ENCODE measurements at places on chromosomes 7 and 10. TPM values are rescaled to one million over a fixed set of nuclear protein-coding genes. Genes with fewer than 3 reads are reported as not detected.

GRCh38 chr10:64209561-64209960 lies 688.4 kb downstream of the REEP3 start:
- no peak overlapping the region for H3K27ac ChIP-seq
- no peaks in the 10 kb centered on the region for H3K4me1 ChIP-seq

Gene PTPRE
- 26.0 TPM for polyA plus RNA-seq

GRCh38 chr7:98993024-98993897 lies 114.9 kb downstream of the TRRAP start:
- DNase-seq = no peak
- peaks cover 61% of the 10 kb centered on the region for H3K36me3 ChIP-seq
- no peak overlapping the region for H3K27ac ChIP-seq
- H3K4me1 ChIP-seq = peaks cover 8% of the 10 kb centered on the region
- no peaks in the 10 kb centered on the region for H3K27me3 ChIP-seq
- no peak overlapping the region for H3K4me3 ChIP-seq

Gene GATA3
- polyA plus RNA-seq = 58.6 TPM

GRCh38 chr7:119802147-119802546 lies 470.8 kb upstream of the KCND2 start:
- H3K36me3 ChIP-seq = no peaks in the 10 kb centered on the region
- H3K4me1 ChIP-seq = no peaks in the 10 kb centered on the region

- peak overlapping the region; percentile 92 for H3K4me3 ChIP-seq
- H3K27ac ChIP-seq = peak overlapping the region; percentile 72
- H3K4me1 ChIP-seq = peaks cover 25% of the 10 kb centered on the region
These were observed 780 bp downstream of the PLEKHA8 start for GRCh38 chr7:30028749-30029635.
